CD4-positive, alpha-beta T cell treated with Interleukin-17A for 4 hours (primary cell): ENCODE measurements at places on chromosomes 2 and 18.

DNA sequence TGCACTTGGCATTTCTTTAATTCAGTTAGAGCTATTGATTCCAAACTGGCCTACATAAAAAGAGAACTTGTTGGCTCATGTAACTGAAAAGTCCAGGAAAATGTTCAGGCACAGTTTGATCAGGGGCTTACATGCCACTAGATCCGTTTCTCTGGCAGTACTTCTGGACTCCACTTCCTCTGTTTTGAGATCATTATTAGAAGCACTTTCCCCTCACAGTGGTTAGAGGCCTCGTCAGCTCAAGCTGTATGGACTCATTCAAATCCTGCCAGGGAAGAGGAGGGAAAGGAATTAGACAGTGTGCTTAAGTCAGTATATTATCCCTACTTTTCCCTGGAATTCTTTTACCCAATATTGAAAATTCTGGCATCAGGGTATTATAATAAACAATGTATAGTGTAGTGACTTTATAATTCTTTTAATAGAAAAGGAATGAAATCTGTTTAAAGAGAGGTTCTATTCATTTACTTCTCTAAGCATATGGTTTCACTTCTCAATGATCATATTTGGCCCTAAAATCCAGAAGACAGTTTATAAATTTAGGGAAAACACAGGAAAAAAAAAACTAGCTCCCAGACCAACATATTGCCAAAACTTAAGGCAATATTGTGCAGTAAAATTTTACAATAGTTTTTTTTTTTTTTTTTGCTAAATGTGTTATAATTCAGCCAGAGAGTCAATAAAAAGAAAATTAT is 92.0 kb downstream of the ARMC9 start:
- no peak for DNase-seq

GRCh38 chr2:178157574-178157973 is 36.7 kb upstream of the OSBPL6 start:
- no peak for DNase-seq

- DNase-seq, result no peak
Observed at GRCh38 chr2:169344736-169345485, 17.4 kb downstream of the LRP2 start.

DNA sequence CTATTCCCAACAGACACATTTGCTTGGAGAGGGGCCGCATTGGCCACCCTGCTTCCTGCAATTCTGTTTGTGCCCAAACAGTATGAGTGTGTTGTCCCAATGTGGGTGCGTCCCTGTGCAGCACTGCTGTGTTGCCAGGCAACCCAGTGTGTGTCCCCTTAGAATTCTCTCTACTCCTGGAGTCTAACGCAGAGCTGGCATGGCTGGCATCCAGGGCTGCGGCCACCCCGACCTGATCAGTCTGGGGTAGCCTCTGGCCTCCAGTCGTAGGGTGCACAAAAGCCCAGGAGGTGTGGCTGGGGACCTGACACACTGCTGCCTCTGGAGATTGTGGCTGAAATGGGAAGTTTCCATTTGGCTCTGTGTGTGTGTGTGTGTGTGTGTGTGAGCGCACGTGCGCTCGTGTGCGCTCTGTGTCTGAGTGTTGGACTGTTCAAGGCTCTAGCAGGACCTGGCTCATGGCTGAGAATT is 48.0 kb downstream of the TEX44 start:
- no peak for DNase-seq

GRCh38 chr18:58032233-58032632 is 11.8 kb upstream of the NEDD4L start:
- DNase-seq, result no peak

GRCh38 chr2:127045792-127046501 is 61.0 kb downstream of the BIN1 start:
- DNase-seq, result no peak
